ENCODE measurements at places on chromosomes 13 and 19.
A peak's percentile ranks its signal among the peaks of the same experiment; 100 is the strongest.

DNA sequence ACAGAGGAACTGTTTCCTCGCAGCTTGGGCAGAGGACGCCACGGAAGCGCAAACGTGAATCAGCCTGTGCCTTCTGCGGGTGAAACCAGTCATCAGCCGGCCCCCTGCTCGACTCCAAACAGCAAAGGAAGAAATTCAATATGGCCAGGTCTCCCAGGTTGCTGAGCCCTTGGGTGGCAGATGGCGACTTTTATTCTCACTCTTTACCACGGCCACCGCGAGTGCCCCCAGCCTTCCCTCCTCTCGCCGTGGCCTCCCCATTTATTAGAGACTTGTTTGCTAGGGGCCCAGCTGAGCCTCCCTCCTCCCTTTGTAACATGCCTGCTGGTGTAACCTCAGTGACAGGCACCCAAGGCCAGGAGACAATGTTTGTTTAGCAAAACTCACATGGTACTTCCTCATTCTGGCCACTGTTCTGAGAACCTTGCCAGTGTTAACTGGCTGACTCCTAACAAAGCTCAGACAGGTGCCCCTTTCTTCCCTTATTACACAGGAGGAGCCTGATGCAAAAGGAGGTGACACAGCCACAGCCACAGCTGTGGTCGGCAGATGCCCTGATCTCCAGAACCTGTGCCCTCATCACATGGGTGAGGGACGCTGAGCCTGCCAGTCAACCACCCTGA, 5.8 kb downstream of the RAB20 start:
- no peak for DNase-seq

DNA sequence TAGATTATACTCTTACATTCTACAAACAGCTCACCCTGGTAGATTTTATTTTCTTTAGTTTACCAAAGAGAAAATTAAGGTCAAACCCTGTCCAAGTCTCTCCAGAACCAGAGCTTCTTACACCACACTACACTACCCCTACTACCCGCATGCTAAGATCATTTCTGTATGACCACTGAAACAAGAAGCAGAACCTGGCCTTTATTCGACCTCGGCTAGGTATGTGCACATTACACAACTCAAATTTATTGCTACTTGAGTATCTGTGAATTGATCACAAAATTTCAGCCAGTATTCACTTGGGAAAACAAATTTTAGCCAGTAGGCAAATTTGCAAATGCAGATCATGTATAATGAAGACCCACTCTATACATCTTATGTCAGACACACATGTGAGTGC, 2437.0 kb downstream of the PCDH9 start:
- no peak for DNase-seq

GRCh38 chr13:100362781-100363180, 225.8 kb downstream of the GGACT start:
- DNase-seq: no peak

DNA sequence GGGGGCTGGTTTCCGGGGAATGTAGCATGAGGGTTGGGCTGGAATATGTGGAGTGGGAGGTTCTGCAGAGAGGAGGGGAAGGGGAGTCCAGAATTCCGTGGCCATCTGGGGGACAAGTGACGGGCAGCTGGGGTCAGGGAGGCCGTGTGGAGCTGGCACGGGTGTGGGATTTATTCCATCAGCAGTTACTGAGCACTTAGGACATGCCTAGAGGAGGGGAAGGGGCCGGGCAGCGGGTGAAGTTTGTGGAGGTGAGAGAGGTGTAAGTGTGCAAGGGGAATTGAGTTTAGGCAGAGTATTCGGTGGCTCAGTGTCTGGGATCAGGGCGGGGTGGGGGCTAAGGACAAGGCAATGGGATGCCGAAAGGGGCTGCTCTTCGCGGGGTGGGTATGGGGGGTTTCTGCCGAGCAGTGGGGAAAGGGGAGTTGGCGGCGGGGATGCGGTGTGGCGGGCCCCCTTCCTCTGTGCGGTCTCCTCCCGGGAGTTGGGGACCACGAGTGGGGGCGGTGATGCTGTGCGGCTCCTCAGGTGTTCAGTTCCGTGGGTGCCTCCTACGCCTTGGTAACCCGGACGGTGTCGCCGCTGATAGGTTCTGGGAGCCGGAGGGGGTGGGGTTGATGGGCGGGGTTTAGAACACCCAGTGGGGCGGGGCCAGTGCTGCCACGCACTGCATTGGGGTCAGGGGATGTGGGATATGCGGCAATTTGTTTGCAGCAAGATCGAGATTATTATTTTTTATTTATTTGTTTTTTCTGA, 5.4 kb downstream of the CCDC61 start:
- peak; percentile 84 for DNase-seq

- DNase-seq: no peak
These were observed 155.0 kb downstream of the POSTN start for GRCh38 chr13:37443538-37443937.

GRCh38 chr13:113729187-113730019, 29.6 kb upstream of the TMEM255B start:
- no peak for DNase-seq

GRCh38 chr13:81874253-81874652, 1533.3 kb upstream of the SPRY2 start:
- DNase-seq: no peak

DNA sequence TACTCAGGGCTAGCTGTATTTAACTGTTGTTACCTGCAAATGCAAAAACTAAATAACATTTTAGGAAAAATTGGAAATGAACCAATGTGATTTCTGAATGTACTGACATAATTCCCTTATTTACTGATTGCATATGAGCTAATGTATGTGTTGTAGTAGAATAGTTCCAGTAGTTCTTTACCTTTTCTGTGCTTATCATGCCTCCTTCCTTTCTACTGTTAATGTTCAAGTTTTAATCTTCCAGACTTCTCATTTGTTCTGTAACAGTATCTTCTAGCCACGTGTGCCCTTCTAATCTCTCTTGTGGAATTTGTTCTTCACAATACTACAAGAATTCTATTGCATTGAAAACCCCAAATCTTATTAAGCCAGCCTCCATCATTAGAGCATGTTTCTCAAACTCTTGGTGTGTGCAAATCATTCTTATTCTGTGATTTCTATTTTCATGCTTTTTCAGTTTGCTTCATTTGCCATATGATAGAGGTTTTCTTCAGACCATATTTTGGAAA, 17.7 kb downstream of the LSM14A start:
- DNase-seq: no peak

DNA sequence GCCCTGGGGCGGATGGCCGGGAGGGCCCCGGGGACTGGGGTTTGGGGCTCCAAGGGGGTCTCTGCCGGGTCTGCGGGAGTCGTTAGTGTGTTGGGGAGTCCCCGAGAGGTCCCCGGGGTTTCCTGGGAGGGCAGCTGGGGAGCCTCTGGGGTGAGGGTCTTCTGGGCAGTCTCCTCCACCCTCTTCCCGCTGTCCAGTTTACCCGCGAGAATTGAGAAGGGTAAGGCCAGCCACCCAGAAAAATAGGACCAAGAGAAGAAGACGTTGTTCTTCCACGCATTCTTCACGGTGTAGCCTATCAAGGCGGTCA, 1.0 kb upstream of the ETFB start:
- no peak for DNase-seq
